SK-N-SH (cell line): ENCODE measurements at places on chromosomes 5 and 9.

DNA sequence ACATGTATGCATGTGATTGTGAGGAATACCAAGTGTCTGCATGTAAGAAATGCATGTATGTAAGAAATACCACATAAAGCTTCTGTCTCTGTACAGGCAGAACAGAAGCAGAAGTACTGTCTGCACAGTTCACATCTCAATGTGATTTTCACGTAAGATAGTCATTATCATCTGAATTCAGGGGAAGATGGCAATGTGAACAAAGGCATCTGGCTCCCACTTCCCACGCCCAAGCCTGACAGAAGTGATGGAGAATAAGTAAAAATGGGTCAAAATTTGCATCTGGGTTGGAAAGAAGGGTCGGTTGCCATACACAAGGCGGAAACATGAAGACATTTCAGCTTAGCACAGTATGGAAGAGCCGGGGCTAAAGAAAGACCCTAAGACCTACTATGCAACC, 71.7 kb downstream of the SUSD1 start:
- no peak for DNase-seq

GRCh38 chr5:172229904-172230303, 35.9 kb downstream of the EFCAB9 start:
- DNase-seq = no peak

- DNase-seq = no peak
Measured at GRCh38 chr9:78316166-78316892, 19.4 kb downstream of the PSAT1 start.

DNA sequence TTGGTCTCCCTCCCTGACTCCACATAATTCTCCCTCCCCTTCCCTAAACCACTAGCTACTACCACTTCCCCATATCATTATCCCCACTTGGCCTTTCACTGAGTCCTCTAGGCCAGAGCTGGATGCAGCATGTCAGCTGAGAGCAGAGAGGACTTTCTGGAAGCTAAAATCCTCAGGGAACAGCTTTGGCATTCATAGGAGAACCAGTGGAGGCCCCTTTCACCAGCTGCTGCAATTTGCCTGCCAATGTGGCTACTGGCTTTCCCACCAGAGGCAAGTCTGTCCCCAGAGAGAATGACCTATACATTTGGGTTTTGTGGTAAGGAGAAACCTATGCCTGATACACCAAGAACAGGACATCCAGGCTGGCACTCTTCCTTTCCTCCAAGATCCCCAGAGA, 14.4 kb downstream of the FAM219A start:
- DNase-seq = no peak

- DNase-seq = peak; percentile 53
Measured at GRCh38 chr5:55173687-55174230, 782 bp upstream of the CDC20B start.

GRCh38 chr5:179227580-179228311, 117.5 kb downstream of the ADAMTS2 start:
- peak; percentile 53 for DNase-seq

DNA sequence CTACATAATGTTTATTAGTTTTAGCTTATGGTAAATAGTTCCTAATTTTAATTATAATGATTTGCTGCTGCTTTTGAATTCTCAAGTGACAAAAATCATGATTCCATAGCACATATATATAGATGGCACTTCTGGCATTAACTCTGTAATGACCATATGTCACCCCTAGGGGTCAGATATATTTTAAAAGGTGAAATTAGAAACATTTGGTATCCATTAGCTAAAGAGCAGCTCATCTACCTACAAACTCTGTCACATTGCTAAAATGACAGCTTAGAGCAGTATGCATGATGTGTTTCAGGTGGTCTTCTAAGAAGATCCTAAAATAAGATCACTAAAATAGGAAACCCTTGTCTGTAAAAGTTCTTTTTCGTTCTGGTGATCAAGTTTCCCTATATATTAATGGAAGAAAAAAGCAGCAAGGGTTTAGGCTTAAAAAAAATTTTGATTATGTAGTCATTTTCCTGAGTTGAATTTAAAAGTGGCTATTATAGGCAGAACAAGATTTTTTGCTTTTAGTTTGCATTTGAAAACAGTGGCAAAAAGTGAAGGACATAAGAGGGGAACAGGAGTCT, 157.7 kb upstream of the POU5F2 start:
- DNase-seq = peak; percentile 11

DNA sequence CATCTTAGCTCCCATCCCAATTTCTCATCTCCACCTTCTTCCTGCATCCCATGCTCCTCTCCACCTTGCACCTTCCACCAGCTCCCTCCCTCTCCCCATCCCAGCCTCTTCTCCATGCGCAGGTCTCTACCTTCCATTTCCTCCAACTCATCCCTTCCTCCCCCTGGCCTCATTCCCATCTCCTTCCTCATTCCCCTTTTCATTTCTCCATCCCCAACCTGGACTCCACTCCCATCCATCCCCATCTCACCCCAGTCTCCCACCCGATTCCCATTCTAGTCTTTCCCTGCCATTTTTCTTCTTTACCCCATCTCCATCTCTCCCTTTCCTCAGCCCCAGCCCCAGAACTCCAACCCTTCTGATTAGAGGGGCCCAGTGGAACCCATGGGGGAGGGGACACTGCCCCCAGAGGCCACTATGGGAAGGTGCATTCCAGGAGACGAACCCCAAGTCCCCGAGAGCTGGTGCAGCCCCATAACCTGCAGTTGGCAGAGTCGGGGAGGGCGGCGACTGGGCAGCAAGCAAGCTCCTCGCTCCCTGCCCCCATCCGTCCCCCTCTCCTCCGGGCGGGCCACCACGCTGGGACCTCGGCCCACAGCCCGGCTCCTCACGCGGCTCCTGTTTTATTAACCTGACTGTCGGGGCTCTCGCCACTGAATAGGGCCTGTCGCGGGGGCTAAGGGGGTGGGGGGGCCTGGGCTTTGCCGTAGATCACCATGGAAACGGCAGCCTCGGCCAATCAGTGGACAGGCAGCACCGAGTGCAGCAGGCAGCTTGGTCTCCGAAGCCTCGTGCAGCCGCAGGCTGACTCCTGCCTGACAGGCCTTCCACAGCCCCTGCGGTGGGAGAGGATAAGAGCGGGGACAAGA, 66.7 kb downstream of the PCDH1 start:
- DNase-seq = peak; percentile 86

- DNase-seq = no peak
Measured at GRCh38 chr9:125505988-125506438, 201.0 kb downstream of the MAPKAP1 start.

- DNase-seq = no peak
Measured at GRCh38 chr9:136678624-136679023, 8.6 kb downstream of the AGPAT2 start.

DNA sequence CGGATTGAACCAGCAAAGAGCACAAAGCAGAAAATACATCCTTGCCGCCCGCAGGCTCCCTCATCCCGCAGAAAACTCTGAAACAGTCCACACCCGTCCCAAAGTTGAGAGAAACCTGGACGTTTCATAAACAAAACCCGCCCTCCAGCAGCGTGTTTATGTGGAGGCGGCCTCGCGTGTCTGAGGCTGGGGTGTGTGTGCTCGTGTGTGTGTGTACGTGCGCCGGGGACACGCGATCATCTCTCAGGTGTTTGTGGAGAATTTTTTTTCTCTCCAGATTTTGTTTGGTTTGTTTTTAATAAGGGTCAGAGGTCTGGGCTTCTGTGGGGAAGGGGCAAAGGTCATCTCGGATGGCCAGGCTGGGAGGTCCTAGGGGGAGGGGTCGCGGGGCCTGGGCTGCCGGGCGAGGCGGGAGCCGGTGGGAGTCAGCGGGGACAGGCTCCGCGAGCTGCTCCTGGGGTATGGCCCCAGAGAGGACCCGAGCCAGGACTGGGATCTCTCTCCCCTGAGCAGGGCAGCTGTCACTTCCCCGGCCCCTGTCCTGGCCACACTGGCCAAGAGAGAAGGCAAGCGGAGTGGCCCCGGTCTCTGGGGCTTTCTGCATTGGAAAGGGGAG, 206.4 kb downstream of the C9orf50 start:
- DNase-seq = no peak
